ENCODE measurements at places on chromosomes 13 and 19.

- no peak for DNase-seq
Measured at GRCh38 chr13:24678151-24678550, 2.1 kb upstream of the ATP12A start.

DNA sequence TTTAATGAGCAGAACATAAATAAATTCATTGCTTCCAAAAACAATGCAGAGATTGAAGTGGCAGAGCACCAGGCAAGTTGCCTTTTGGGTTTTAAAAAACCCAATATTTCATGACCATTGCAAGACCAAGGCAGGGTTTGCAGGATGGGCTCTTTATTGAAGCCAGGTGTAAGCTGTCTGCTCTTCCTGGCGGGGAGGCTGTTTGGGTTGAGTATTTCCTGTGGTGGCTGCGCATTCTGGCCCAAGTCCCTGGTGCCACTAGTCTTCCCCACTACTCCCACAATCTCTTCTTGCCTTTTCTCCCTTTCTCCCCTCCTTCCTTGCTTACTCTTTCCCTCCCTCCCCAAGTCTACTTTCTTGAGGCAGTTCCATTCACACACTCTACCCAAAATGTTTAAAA, 116.4 kb downstream of the AKAP11 start:
- DNase-seq, result no peak

DNA sequence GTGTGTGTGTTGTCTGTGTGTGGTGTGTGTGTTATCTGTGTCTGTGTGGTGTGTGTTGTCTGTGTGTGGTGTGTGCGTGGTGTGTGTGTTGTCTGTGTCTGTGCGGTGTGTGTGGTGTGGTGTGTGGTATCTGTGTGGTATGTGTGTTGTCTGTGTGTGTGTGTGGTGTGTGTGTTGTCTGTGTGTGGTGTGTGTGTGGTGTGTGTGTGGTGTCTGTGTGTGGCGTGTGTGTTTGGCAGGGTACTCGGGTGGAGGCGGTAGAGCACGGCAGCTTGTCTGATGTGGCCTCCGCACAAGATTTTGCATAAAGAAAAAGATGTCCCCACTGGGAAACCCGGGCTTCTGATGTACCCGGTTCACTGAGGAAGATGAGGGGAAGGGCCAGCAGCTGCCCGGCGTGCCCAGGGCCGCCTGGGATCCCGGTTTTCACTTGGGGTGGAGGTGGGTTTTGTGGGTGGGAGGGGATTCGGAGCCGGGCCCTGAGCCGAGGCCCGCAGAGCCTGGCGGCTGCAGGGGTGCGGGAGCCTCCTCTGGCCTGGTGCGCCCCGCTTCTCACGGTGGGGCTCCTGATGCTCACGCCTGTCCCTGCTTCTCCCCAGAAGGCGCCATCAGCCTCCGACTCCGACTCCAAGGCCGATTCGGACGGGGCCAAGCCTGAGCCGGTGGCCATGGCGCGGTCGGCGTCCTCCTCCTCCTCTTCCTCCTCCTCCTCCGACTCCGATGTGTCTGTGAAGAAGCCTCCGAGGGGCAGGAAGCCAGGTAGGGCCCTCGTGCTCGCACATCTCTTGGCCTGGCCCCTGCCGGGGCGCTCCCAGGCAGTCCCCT, 21.2 kb downstream of the HDGFL2 start:
- no peak for DNase-seq

GRCh38 chr13:34172048-34172447, 354.1 kb downstream of the RFC3 start:
- DNase-seq, result no peak

- peak; percentile 64 for DNase-seq
Measured at GRCh38 chr19:42386974-42387707, 3.0 kb downstream of the CNFN start.

- no peak for DNase-seq
Measured at GRCh38 chr19:46911456-46911855, 50.7 kb downstream of the ARHGAP35 start.

GRCh38 chr19:12580180-12580694, 29.0 kb upstream of the ZNF564 start:
- DNase-seq, result no peak

- DNase-seq, result no peak
Measured at GRCh38 chr13:98103531-98103930, 39.4 kb upstream of the FARP1 start.

- no peak for DNase-seq
Measured at GRCh38 chr13:97228850-97229521, 6.9 kb downstream of the MBNL2 start.

DNA sequence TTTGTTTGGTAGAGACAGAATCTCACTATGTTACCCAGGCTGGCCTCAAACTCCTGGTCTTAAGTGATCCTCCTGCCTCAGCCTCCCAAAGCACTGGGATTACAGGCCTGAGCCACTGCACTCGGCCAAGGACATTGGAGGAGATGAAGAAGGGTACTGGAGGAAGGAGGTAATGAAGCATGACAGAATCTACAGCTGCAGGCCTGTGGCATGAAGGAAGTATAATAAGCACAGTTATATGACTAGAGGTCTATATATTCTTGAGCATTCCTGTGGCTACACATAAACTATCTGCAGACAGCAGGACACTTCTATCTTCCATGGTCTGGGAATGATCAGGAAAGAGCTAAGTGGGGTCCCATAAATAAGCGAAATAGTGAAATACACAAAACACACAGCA, 18.2 kb downstream of the ZNF565 start:
- no peak for DNase-seq

- no peak for DNase-seq
Measured at GRCh38 chr13:84025824-84026223, 143.6 kb upstream of the SLITRK1 start.

DNA sequence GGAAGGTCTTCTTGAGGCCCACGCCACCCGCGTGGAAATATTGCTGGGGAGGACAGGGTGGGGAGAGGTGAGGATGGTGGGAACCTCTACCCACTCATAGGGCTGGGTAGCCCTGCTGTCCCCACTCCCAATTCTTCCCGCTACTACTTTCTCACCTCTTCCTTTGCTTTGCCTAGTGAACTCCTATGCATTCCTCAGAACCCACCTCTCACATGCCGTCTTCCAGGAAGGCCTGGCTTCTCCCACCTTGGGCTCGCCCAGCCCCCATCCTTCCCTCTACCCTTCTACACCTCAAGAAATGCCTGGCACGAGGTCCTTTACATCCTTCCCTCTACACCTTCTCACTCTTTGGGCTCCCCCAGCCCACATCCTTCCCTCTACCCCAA, 62.4 kb downstream of the COLGALT1 start:
- no peak for DNase-seq

GRCh38 chr19:6693056-6693471, 23.1 kb upstream of the TNFSF14 start:
- DNase-seq, result no peak

- DNase-seq, result no peak
Measured at GRCh38 chr19:16156904-16157303, 13.4 kb downstream of the HSH2D start.

DNA sequence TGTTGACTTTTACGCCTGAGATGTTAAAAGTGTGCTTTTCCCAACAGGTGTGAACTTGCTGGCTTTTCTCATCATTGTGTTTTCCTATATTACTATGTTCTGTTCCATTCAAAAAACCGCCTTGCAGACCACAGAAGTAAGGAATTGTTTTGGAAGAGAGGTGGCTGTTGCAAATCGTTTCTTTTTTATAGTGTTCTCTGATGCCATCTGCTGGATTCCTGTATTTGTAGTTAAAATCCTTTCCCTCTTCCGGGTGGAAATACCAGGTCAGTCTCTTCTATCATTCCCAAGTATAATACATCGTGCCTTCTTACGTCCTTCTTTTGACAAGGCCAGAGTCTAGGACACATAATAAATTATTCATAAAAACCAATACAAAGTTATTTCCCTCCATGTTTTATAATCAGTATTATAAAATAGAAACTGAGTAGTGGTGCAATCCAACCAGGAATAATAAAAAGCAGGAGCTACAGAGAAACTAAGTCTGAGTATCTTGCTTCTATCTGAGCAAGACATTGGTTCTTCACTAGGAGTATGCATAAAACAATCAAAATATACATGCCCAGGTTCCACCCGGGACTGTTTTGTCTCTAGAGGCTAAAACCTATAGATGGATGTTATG, 57.9 kb downstream of the RXFP2 start:
- DNase-seq, result no peak

DNA sequence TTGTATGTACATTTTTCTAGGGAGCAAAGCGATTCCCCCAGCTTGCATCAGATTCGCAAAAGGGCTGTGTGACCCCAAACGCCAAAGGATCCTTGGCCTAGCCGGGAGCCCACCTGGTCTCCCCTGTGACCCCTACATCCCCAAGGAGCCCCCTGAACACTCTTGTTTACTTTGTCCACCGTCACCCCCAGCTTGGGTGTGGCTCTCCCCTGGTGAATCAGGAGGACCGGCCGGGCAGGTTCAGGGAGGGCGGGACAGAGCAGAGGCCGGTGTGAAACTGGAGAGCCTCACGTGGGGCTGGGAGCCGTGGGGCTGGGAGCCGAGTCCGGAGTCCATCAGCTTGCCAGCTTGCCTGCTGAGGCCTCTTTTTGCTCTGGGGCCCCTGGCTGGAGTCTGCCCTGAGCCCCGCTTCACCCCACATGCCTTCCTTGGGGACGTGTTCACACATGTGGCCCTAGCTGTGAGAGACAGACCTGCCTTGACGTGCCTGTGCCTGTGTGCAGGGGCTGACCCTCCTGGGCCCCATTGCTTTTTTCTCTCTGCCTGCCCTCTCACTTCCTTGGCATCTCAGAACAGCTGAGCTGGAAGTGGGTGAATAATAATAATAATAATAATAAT, 2.0 kb downstream of the ITPKC start:
- DNase-seq, result no peak

GRCh38 chr13:33394294-33394932, 108.9 kb upstream of the STARD13 start:
- no peak for DNase-seq

DNA sequence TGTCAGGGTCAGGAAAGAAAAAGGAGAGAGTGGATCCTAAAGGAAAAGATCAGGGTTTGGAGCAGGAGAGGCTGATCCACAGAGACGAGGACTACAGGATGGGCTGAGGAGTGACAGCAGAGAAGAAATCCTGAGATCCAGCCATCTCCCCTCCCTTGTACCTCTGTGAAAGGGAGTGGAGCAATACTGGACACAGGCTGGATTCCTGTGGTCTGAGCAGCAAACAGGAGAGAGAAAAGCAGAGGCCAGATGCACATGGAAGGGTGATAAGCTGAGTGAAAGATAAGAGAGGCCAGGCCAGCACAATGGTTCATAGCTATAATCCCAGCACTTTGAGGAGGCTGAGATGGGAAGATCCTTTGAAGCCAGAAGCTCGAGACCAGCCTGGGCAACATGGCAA, 472.1 kb upstream of the TSHZ3 start:
- no peak for DNase-seq

DNA sequence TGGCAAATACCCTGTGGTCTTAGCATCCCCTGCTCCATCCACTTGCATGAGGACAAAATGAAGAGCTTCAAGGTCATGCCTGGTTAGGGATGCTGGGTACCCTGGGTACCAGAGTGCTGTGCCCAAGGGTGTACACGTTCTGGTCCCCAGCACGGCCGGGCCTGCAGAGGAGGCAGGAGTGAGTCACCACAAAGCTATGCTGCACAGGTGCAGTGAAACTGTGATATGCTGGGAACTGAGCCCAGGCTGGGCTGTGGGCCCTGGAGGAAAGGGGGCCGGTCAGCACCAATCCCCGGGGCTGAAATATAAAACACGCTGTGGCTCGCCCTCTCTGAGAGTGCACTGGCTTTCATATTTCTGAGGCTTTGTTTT, 95.1 kb downstream of the TSHZ3 start:
- DNase-seq, result no peak

- DNase-seq, result no peak
Measured at GRCh38 chr19:41174297-41174928, 18.6 kb upstream of the CYP2S1 start.

GRCh38 chr13:28976195-28976594, 156.1 kb downstream of the MTUS2 start:
- no peak for DNase-seq

GRCh38 chr13:27481766-27482165, 31.4 kb upstream of the MTIF3 start:
- no peak for DNase-seq

DNA sequence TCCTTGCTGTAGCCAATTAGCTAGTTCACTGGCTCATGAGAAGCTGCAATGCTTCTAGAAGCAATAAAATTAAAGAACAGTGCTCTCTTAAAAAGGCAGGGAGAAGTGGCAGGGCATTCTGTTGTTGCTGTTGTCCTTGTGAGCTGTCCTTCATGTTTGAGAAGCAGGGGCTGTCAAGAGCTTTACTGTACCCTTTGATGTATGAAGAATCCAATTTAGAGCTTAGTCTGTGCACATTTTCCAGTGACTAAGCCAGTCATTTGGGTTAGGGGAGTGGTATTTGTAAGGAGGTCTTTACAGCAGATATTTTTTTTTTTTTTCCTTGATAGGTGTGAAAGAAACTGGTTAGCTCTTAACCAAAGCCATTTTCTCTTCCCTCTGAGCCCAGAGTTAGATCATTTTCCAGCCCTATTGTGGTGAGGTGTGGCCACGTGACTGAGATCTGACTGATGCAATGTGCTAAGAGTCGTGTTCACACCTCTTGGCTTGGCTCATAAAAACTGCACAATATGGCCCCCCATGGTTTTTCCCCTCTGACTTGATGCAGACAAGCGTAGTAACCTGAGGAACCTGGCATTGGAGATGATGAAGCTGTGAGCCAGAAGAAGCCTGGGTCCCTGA, 309.6 kb upstream of the TMTC4 start:
- no peak for DNase-seq

DNA sequence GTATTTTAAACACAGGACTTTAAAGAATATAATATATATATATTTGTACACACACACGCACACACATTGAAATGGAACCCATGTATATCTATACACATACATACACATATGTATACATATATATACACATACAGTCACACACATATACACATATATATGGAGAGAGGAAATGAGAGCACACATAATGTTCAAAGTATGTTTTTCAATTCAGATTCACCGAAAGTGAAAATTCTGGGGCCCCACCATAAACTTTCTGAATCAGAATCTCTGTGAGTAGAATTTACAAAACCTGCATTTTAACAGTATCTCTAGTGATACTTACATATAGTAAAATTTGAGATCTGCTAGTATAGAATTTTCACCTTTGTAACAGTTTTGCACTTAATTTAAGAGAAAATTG, 60.4 kb upstream of the OBI1 start:
- no peak for DNase-seq

DNA sequence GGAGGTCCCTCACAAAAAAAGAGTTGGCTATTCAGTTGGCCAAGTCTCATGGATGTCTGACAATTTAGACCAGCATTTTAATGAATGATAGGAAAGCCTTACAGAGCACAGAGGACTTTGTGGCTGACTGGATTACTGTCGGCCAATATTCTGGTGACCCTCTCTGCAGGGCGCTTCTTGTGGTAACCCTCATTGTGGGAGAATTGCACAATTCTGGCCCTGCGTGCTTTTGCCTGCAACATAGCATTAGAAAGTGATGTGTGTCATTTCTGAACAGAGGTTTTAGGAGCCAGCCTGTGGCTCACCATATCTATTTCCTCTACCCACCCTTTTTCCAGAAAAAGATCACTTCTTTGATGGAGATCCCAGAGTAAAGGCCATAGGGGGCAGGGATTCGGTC, 71.4 kb downstream of the EFNB2 start:
- no peak for DNase-seq

DNA sequence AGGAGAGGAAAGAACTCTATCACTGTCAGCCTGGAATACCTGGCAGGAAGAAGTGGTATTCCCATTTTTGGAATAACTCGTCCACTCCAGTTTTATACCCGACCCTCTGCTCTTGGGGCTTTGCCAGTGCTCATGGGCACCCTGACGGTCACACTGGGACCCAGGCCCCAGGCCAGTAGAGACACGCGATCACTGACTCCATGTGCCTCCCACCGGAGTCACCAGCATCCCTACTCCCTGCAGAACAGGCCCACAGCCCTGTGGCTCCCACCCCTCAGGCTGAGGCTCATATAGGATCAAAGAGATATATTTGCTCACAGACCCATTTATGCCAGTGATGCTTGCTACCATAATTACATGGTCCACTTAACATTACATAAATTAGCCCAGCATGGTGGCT, 3.5 kb downstream of the GRTP1 start:
- DNase-seq, result no peak

Data from stimulated activated CD4-positive, alpha-beta T cell treated with anti-CD3 and anti-CD28 coated beads, Interleukin-1b, Interleukin-23, amount 100 ng/mL, for 4 hours (primary cell).